ENCODE measurements at places on chromosomes 2 and 18.

DNA sequence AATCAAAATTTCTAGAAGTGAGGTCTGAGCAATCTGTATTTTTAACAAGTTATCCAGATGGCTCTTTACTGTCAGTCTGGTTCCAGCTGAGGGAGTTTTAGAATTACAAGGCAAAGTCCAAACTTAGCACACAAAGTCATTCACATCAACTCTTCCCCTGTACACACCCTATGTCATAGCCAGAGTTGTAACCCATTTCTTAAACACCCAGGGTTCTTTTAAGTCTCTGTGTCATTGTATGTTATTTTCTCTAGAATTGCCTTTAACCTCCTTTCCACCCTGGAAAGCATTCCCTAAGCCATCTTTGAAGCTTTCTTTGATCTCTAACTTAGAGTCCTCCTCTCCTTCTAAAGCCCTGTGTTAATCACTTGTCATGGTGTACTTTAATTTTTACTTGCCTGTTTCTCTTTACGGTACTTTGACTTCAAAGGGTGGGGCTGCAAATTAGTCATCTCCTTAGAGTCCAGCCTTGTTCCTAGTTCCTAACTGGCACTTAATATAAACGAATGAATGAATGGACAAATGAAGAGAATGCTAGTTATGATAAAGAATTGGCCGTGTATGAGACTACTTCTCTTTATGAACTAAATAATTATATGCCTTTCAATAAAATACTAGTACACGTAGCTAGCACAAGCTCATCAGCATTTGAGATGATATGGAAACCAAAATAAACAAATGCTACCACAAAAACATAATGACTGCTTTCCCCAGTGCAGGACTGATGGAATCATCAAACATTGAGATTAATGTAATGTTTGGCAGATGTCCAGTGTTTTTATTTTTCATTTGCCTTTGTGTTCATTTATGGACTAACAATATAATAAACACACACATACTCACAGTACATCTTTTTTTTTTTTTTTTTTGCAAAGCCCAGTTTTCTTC, 11.9 kb upstream of the ACTR3 start:
- DNase-seq = no peak

GRCh38 chr2:229129738-229130371, 141.2 kb downstream of the PID1 start:
- no peak for DNase-seq

GRCh38 chr18:60339018-60339417, 33.6 kb downstream of the MC4R start:
- DNase-seq = peak; percentile 7

GRCh38 chr2:138040616-138041015, 76.3 kb downstream of the HNMT start:
- no peak for DNase-seq

- DNase-seq = no peak
These were observed 39.7 kb downstream of the DYNC1I2 start for GRCh38 chr2:171726847-171727450.
